ENCODE measurements at places on chromosomes 5 and 9.

GRCh38 chr5:37816883-37817282, 23.0 kb downstream of the GDNF start:
- no peak for DNase-seq

DNA sequence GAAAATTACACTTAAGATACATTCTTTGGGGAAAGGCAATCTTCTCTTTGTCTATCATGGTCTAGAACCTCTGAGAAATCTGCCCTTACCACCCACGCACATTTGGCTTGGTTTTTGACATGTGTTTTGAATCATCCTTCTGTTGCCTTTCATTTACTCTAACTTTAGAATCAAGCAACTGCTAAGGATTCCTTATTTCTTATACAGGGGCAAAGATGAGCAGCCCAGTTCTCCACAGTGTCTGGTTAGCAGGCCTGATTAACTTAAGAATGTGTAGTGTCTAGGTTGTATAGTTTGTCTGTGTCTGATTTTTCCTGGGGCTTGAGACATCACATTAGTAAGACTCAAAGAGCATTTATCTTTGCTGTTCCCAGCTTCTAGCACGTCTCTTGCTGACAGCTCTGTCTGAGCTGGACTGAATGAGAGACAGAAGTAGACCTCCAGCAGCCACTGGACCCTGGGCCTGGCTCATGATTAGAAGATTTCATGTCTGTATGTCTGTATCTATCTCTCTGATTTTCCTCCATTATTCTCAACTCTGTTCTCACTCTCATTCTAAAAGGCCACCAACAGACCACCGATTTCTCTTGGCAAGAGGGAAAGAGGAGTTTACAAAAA, 31.8 kb upstream of the PCA3 start:
- no peak for DNase-seq

DNA sequence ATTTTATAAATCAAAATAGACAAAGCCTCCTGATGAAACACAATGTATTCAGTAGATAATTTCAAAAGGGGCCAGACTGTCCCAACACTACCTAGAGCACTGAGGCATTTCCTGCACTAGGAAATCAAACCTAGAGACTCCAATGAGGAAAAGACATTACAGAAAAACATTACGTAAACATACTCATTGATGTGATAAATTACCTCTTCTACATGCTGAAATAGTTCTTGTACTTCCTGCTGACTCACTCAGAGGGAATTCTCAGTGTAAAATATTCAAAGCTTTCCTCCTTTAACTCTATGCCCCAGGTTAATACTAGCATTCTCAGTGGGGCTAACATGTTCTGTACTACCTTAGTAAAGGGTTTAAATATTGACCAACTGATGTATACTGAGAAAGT, 178.0 kb downstream of the ESM1 start:
- no peak for DNase-seq

DNA sequence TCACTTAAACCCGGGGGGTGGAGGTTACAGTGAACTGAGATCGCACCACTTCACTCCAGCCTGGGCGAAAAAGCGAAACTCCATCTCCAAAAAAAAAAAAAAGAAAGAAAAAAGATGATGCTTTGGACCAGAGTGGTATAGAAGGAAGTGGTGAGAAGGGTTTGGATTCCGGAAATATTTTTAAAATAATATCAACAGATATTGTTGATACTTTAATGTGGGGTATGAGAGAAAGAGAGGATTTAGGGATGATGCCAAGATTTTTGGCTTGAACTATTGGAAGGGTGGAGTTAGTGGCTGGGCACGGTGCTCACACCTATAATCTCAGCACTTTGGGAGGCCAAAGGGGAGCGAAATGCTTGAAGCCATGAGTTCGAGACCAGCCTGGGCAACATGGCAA, 49.6 kb upstream of the PLIN2 start:
- no peak for DNase-seq

- DNase-seq, result no peak
These were observed 146.8 kb upstream of the FBXL7 start for GRCh38 chr5:15353086-15353645.

DNA sequence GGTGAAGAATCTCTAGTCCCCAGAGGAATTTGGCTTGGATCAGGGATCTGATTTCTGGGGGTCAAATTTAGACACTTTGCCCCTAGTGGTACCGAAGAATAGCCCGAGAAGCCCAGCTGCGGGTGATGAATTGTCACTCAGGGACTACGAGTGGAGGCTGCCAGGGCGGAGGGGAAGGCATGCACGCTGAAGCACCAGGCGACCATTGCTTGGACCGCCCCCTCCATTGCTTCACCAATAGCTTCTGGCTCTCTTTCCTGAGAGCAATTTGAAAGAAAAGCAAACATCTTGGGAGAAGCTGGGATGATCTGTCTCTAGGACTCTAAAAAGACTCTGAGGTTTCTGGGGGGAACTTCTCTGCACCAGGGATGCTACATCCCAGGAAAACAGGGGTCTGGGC, 137.6 kb downstream of the CRB2 start:
- DNase-seq, result no peak

- no peak for DNase-seq
These were observed 9.3 kb downstream of the ADCY2 start for GRCh38 chr5:7405277-7405676.

- no peak for DNase-seq
These were observed 13.8 kb downstream of the NAIP start for GRCh38 chr5:71011194-71011792.

DNA sequence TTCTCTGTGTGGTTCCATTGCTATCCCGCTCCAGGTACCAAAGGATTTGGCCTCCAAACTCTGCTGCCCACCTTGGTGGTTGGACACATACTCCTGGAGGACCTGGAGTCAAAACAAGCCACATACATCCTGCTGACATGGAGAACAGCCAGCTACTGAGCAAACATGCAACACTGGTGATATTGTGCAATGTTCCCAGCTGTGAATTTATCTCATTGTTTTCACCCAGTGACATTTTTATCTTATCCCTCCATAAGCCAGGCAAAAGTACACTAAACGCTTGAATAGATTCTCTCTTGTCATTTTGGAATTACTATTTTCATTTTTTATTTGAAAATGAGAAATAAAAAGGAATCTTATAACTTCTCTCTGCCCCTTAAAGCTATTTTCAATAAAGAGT, 11.1 kb upstream of the CTSL start:
- peak; percentile 20 for DNase-seq

DNA sequence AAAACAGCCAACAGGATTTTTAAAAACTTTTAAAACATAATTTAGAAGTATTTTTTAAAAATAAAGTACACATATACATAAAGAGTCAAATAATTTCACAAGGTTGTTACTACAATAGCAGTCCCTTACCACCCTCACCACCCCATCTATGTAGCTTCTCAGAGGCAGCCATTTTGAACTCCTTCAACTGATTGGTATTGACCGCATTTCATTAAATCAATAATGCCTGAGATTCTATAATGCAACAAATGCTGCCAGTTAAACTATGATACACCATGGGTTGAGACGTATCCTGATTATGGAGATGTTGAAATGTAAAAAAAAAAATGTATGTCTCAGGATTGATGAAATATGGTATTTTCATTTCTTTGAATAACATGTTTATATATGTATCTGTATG, 78.8 kb downstream of the PCSK1 start:
- no peak for DNase-seq

DNA sequence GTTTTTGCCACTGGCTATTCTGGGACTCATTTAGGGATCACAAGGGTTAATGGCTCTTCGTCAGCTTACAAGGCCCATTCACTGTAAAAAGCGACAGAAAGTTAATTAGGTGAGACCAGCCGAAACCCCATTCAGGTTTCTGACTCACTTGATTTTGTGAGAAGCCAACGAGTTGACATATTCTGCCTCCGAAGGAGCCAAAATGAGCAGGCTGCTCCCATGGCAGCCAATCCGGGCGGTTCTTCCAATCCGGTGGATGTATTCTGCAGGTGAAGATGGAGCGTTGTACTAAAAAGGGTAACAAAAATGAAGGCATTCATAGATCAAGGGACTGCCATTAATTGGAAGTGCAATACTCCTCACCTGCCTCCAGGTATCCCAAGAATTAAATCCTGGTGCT, 39.7 kb downstream of the DDX31 start:
- DNase-seq, result no peak

GRCh38 chr9:82126256-82126655, 137.7 kb downstream of the SPATA31D1 start:
- no peak for DNase-seq

- DNase-seq, result no peak
These were observed 302.4 kb downstream of the RAB3C start for GRCh38 chr5:58885260-58885659.

GRCh38 chr5:51383131-51384121, at the start of gene ISL1:
TSS of gene ISL1 (plus strand) at chr5:51383448. CDS start at chr5:51383672, 224 bp downstream.
- no peak for DNase-seq

GRCh38 chr5:152379331-152379730, 25.7 kb downstream of the NMUR2 start:
- no peak for DNase-seq

GRCh38 chr5:167872791-167873190, 418.7 kb upstream of the WWC1 start:
- DNase-seq, result no peak

- no peak for DNase-seq
These were observed 21.0 kb downstream of the IL7R start for GRCh38 chr5:35877655-35878054.

DNA sequence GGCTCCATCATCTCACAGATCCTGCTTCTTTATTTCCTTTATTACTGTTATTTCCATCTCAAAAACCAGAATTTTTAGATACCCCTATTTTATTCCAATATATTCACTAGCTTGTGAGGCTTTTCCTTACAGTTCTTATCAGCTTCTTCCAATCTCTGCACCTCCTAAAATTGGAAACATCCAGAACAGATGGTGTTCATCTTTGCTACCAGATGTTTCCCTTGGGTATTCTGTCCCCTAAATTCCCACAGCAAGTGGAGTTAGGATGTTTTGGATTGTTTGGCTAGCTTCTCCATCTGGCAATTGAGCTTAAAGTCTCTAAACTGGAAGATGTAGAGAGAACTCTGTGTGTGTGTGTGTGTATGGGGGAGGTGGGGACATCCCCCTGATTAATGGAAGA, 580.4 kb downstream of the DTWD2 start:
- DNase-seq, result no peak

DNA sequence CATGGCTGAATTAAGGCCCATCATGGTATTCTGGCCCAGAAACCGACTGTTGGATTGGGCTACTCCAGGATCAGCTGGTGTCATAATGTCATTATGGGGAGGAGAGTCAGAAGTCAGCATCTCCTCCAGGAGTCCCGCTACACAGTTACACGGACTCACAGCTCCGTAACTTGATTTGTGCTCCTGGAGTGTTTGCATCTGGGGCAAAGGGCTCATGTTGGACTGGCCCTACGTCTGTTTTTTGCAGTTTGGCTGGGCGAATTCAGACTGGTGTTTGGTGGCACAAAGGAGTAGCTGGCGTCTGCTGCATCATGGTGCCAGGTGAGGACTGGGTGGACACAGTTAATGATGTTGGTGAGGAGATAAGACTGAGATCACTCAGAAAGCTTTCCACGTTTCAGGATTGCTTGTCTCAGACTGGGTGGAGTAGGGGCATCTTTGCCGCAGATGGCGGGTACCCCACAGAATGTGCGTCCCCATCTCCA, 31.3 kb downstream of the OR2V1 start:
- DNase-seq, result no peak

- no peak for DNase-seq
These were observed 8.9 kb upstream of the FBXW11 start for GRCh38 chr5:172015346-172015745.

GRCh38 chr5:142962174-142962533, 192.0 kb downstream of the ARHGAP26 start:
- DNase-seq, result no peak

GRCh38 chr5:121915765-121916164, 46.0 kb upstream of the SRFBP1 start:
- no peak for DNase-seq

- DNase-seq, result no peak
These were observed 4.4 kb downstream of the NDST1 start for GRCh38 chr5:150512368-150512747.

GRCh38 chr5:26666371-26666770, 372.0 kb downstream of the CDH9 start:
- DNase-seq, result no peak

DNA sequence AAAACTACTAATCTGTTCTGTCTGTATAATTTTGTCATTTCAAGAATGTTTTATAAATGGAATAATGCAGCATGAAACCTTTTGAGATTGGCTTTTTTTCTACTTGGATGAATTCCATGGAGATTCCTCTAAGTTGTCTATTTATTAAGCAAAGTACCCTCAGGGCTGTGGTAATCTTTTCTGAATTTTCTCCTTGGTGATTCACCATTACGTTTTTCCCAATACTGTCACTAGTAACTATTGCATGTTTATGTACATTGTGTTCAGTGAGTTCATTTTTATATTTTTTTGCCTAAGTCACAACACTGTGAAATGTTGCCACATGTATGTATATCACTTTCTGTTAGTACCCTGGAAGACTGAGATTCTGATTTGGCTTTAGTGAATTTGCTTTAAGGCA, 177.0 kb upstream of the GRIN3A start:
- DNase-seq, result no peak

DNA sequence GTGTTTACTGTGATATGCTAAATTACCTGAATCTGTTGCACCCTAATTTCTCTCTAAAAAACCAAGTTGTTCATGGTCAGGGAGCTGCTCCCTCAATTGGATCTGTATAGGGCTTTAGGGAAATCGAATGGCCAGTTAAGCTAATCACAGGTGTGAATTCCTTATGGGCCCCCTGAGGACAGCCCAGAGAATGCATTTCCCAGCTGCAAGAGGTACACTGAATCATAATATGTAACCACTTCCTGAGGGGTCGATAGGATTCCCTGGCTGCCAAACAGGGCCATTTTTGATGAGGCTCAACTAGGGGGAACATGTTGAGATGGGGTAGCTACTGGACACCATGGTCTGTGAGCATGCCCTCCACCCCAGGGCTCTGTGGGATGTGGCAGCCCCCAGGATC, 478.6 kb downstream of the CCDC171 start:
- DNase-seq, result no peak

DNA sequence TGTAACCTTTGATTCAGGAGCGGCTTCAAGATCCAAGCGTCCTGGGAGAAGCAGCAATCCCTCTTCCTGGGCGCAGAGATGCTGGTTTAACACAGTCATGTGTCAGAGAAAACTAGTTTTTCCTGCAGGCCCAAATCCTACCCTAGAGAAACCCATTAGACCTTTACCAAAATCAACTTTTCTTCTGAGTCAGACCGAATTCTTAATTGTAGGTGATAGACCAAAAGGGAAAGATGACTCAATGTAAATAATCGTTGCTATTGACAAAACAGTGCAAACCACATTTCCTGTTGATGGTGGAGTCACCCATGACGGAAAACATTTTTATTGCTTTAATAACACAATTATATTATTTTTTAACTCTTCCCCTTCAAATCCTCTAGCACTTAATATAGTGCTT, 40.1 kb downstream of the SLC1A1 start:
- no peak for DNase-seq

- DNase-seq, result no peak
These were observed 76.7 kb upstream of the UNC5A start for GRCh38 chr5:176733406-176734262.

Measured in Kasumi-1 (cell line).